ENCODE measurements at places on chromosomes 3 and 15. TPM values are rescaled to one million over a fixed set of nuclear protein-coding genes. Genes with fewer than 3 reads are reported as not detected.

NR2E3 gene
- not detected for total RNA-seq

C3orf85 gene
- total RNA-seq = not detected

EPHA3 gene
- total RNA-seq = not detected

IFT80 gene
- 25.2 TPM for total RNA-seq

FGD5 gene
- not detected for total RNA-seq

NTRK3 gene
- total RNA-seq = not detected

TMEM207 gene
- total RNA-seq = not detected

PLA2G4E gene
- not detected for total RNA-seq

DNA sequence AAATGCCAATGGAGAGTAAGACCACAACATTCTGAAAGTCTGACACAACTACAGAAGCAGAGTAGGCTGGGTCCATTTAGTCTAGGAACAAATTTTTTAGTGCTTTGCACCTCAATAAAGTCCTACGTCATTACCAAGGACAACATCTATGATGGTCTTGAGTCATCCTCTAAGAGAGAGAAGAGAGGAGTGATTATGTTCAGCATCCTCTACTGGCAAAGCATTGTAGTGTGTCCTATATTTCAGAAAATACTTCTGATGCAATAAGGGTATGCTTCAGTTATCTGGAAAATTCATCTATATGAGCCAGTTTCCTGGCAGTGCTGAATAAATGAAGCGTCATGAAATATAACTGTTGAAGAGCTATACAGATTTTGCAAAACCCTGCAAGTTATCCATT is 95.6 kb downstream of the P2RY1 start:
- H3K27ac ChIP-seq = no peak overlapping the region
- no peak overlapping the region for H3K4me3 ChIP-seq
- DNase-seq = no peak
- H3K36me3 ChIP-seq = no peaks in the 10 kb centered on the region
- H3K4me1 ChIP-seq = no peaks in the 10 kb centered on the region
- no peaks in the 10 kb centered on the region for H3K27me3 ChIP-seq

- DNase-seq = no peak
- peak overlapping the region; percentile 93 for H3K27ac ChIP-seq
- H3K36me3 ChIP-seq = no peaks in the 10 kb centered on the region
Measured at GRCh38 chr3:185283374-185283935, 29.6 kb upstream of the EHHADH start.

- H3K4me1 ChIP-seq = peaks cover 19% of the 10 kb centered on the region
- no peak overlapping the region for H3K4me3 ChIP-seq
- H3K36me3 ChIP-seq = no peaks in the 10 kb centered on the region
- DNase-seq = no peak
Measured at GRCh38 chr3:128366652-128367051, 100.0 kb downstream of the DNAJB8 start.

DNA sequence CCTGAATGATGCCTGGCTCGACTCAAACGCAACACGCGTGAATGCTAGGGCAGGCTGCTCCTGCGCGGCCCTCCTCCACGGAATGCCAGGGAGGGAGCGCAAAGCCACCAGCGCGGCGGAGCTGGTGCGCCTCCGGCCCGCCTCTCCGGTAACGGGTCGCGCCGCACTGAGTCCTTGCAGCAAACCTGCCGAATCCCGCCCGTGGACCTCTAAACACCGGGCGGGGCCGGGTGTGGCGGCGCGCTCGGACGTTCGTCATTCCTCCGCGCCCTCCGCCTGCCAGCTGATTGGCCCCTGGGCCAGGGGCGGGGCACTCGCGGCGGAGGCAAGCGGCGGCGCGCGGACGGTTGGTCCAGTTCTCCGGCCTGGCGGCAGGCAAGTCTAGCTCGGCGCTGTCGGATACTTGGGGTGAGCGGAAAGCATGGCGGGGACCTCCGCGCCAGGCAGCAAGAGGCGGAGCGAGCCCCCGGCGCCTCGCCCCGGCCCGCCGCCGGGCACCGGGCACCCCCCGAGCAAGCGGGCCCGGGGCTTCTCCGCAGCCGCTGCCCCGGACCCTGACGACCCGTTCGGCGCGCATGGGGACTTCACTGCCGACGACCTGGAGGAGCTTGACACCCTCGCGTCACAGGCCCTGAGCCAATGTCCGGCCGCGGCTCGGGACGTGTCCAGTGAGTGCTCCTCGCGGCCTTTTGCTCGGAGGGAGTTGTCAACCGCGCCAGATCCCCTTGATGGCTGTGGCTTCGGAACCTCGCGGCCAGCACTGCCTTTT is at the start of gene ATRIP:
TSS of gene ATRIP (plus strand) at position 313 of the 769 bp plus-strand sequence. CDS start at position 422, 109 bp downstream.
- DNase-seq = peak; percentile 82
- peaks cover 40% of the 10 kb centered on the region for H3K4me1 ChIP-seq
- peak within 1 kb of the TSS; percentile 90 for H3K27ac ChIP-seq
- peaks cover 5% of the 10 kb centered on the region for H3K27me3 ChIP-seq
- H3K4me3 ChIP-seq = peak within 1 kb of the TSS; percentile 92
- peaks cover 20% of the 10 kb centered on the region for H3K36me3 ChIP-seq

- no peaks in the 10 kb centered on the region for H3K36me3 ChIP-seq
- H3K27ac ChIP-seq = no peak overlapping the region
- H3K27me3 ChIP-seq = no peaks in the 10 kb centered on the region
- no peak overlapping the region for H3K4me3 ChIP-seq
Measured at GRCh38 chr15:81419332-81419943, 45.4 kb upstream of the TMC3 start.

- H3K27me3 ChIP-seq = peaks cover 74% of the 10 kb centered on the region
- H3K36me3 ChIP-seq = no peaks in the 10 kb centered on the region
- no peak for DNase-seq
- no peaks in the 10 kb centered on the region for H3K4me1 ChIP-seq
- H3K4me3 ChIP-seq = no peak overlapping the region
Measured at GRCh38 chr15:52787123-52787503, 3.0 kb downstream of the ONECUT1 start.

- H3K27me3 ChIP-seq = peaks cover 1% of the 10 kb centered on the region
- H3K4me3 ChIP-seq = no peak overlapping the region
- H3K36me3 ChIP-seq = no peaks in the 10 kb centered on the region
- H3K4me1 ChIP-seq = no peaks in the 10 kb centered on the region
Measured at GRCh38 chr3:94303897-94304296, 241.0 kb downstream of the NSUN3 start.

- no peak overlapping the region for H3K27ac ChIP-seq
- peaks cover 5% of the 10 kb centered on the region for H3K36me3 ChIP-seq
- H3K4me1 ChIP-seq = peaks cover 37% of the 10 kb centered on the region
- DNase-seq = no peak
Measured at GRCh38 chr15:81341351-81341750, 17.4 kb upstream of the STARD5 start.

- no peaks in the 10 kb centered on the region for H3K36me3 ChIP-seq
- no peak overlapping the region for H3K27ac ChIP-seq
- H3K27me3 ChIP-seq = peaks cover 2% of the 10 kb centered on the region
- no peak overlapping the region for H3K4me3 ChIP-seq
- DNase-seq = no peak
Measured at GRCh38 chr3:195085356-195086130, 185.4 kb downstream of the XXYLT1 start.

- peaks cover 4% of the 10 kb centered on the region for H3K4me1 ChIP-seq
- H3K4me3 ChIP-seq = no peak overlapping the region
- no peak overlapping the region for H3K27ac ChIP-seq
- peaks cover 6% of the 10 kb centered on the region for H3K36me3 ChIP-seq
Measured at GRCh38 chr3:155225417-155225816, 68.1 kb downstream of the STRIT1 start.

GRCh38 chr3:126355251-126355650 is 2.0 kb downstream of the KLF15 start:
- peaks cover 16% of the 10 kb centered on the region for H3K4me1 ChIP-seq
- no peak overlapping the region for H3K27ac ChIP-seq
- no peaks in the 10 kb centered on the region for H3K36me3 ChIP-seq
- H3K27me3 ChIP-seq = peaks cover 21% of the 10 kb centered on the region
- DNase-seq = no peak
- H3K4me3 ChIP-seq = peak overlapping the region; percentile 85

DNA sequence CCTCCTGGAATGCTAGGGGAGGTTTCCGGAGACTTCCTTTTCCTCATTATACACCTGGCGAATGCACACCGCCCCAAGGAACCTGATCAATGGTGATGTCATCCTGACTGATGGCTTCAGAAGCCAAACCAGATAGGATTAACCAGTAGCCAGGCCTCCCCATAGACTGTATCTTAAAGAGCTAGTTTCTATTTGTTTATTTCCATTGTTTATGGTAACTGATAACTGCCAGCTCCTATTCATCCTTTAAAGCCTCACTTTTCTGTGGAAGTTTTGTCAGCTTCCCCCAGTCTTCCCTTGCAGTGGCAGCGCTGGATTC is at the start of gene MKRN2OS:
TSS of gene MKRN2OS (minus strand) at position 27 of the 319 bp plus-strand sequence. CDS start 35 bp downstream, outside the sequence.
- no peak for DNase-seq
- no peaks in the 10 kb centered on the region for H3K4me1 ChIP-seq
- no peak within 1 kb of the TSS for H3K4me3 ChIP-seq

- H3K4me3 ChIP-seq = no peak overlapping the region
- no peak overlapping the region for H3K27ac ChIP-seq
- no peaks in the 10 kb centered on the region for H3K27me3 ChIP-seq
- peak; percentile 56 for DNase-seq
- H3K4me1 ChIP-seq = peaks cover 13% of the 10 kb centered on the region
Measured at GRCh38 chr3:53114412-53115074, 15.7 kb downstream of the RFT1 start.

DNA sequence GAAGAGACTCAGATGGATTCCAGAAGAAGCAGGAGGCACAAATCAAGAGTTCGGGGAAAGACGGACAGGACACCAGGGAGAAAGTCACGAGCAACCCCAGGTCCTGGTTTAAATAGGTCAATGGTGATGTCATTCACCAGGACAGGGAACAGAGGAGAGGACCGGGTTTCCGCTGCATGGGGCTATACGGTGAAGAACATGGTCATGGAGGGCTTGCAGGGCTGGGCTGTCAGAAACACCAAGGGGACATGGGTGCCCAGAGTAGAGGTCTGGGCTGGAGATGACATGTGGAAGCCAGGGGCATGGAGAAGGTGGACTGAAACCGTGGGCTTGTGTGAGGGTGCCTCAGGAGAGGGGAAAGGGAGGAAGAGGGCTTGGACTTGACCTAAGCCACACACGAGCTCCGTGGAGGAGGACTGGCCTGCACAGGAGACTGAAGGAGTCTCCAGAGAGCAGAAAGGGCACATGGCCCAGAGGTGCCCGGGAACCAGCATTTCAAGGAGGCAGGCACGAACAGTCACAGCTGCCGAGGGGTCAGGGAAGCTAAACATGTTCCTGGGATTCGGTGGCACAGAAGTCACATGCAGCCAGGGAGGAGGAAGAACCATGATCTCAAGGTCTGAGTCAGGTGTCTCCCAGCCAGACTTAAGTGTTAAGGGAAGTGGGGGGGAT is 54.2 kb upstream of the RPL32 start:
- H3K27me3 ChIP-seq = peaks cover 13% of the 10 kb centered on the region
- H3K27ac ChIP-seq = no peak overlapping the region
- H3K4me1 ChIP-seq = peaks cover 12% of the 10 kb centered on the region
- no peak for DNase-seq

DNA sequence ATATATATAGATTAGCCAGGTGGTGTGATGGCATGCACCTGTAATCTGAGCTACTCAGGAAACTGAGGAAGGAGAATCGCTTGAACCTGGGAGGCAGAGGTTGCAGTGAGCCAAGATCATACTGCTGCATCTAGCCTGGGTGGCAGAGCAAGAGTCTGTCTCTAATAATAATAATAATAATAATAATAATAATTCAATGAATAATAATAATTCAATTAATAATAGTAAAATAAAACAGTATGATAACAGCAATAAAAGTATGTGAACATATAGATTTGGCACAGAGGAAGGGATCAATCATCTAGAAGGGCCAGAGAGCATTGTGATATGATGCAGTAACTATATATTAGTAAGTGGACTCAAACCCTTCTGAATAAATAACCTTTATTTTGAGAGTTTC is 314.5 kb upstream of the COL8A1 start:
- H3K36me3 ChIP-seq = no peaks in the 10 kb centered on the region
- DNase-seq = no peak
- H3K27me3 ChIP-seq = peaks cover 5% of the 10 kb centered on the region
- H3K27ac ChIP-seq = no peak overlapping the region

DNA sequence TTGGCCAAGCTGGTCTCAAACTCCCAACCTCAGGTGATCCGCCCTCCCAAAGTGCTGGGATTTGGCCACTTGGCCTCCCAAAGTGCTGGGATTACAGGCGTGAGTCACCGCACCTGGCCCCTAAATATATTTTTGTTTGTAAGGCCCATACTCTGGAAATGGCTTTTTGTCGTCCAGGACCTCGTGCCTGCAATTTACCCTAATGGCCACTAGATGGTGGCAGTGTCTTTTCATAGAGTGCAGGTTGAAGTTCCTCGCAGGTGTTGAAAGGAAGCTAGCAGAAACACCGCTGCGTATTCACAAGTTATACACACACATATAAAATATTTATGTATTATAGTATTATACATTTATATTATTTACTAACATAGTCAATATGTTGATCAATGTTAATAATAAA is 97.2 kb downstream of the LRTM1 start:
- DNase-seq = peak; percentile 8
- peaks cover 2% of the 10 kb centered on the region for H3K27me3 ChIP-seq
- no peak overlapping the region for H3K27ac ChIP-seq
- no peak overlapping the region for H3K4me3 ChIP-seq
- H3K36me3 ChIP-seq = no peaks in the 10 kb centered on the region
- H3K4me1 ChIP-seq = peaks cover 8% of the 10 kb centered on the region

DNA sequence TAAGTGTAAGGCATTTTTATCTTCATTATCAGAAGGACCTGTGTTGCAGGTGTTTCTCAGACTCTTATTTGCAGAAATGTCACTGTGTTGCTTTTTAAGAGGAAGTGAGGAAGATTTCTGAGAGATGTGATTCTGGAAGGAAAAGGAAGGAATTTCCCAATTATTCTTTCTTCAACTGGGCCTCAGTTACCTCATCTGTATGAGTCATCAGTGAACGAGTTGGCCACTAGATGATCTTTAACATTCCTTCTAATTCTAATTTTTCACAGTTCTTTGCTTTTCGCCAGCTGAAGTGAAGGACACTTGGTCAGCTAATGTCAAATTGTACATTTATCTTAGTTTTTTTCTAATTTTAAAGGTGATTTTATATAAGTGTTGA is 28.9 kb downstream of the CLEC3B start:
- peaks cover 67% of the 10 kb centered on the region for H3K4me1 ChIP-seq
- H3K27ac ChIP-seq = peak overlapping the region; percentile 81
- peak overlapping the region; percentile 52 for H3K4me3 ChIP-seq
- H3K36me3 ChIP-seq = peaks cover 2% of the 10 kb centered on the region

DNA sequence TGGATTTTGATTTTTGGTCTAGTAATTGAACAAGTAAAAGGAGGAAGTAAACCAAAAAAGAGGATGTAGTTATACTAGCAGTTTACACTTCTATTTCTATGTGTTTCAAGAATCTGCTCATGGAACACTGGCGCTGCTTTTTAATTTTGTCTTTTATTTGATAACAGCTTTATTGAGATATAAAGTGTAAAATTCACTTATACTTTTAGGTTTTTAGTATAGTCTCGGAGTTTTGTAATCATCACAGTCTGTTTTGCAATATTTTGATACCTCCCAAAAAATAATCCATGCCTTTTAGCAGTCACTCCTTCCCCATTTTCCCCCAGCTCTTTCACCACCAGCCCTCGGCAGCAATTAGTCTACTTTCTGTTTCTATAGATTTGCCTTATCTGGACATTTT is 18.0 kb downstream of the UBE2E2 start:
- no peaks in the 10 kb centered on the region for H3K27me3 ChIP-seq
- H3K4me3 ChIP-seq = no peak overlapping the region
- DNase-seq = no peak
- peaks cover 28% of the 10 kb centered on the region for H3K4me1 ChIP-seq
- H3K27ac ChIP-seq = no peak overlapping the region

GRCh38 chr15:74127954-74128784 is 2.2 kb upstream of the ISLR2 start:
- H3K27me3 ChIP-seq = peaks cover 69% of the 10 kb centered on the region
- no peak for DNase-seq
- no peaks in the 10 kb centered on the region for H3K36me3 ChIP-seq

- H3K36me3 ChIP-seq = peaks cover 16% of the 10 kb centered on the region
- peak; percentile 99 for DNase-seq
- no peak overlapping the region for H3K27ac ChIP-seq
- H3K4me3 ChIP-seq = peak overlapping the region; percentile 79
- peaks cover 7% of the 10 kb centered on the region for H3K27me3 ChIP-seq
Measured at GRCh38 chr3:192879346-192880031, 38.2 kb downstream of the MB21D2 start.
